ENCODE measurements at places on chromosomes 7 and 10. TPM values are rescaled to one million over a fixed set of nuclear protein-coding genes. Genes with fewer than 3 reads are reported as not detected.

DNA sequence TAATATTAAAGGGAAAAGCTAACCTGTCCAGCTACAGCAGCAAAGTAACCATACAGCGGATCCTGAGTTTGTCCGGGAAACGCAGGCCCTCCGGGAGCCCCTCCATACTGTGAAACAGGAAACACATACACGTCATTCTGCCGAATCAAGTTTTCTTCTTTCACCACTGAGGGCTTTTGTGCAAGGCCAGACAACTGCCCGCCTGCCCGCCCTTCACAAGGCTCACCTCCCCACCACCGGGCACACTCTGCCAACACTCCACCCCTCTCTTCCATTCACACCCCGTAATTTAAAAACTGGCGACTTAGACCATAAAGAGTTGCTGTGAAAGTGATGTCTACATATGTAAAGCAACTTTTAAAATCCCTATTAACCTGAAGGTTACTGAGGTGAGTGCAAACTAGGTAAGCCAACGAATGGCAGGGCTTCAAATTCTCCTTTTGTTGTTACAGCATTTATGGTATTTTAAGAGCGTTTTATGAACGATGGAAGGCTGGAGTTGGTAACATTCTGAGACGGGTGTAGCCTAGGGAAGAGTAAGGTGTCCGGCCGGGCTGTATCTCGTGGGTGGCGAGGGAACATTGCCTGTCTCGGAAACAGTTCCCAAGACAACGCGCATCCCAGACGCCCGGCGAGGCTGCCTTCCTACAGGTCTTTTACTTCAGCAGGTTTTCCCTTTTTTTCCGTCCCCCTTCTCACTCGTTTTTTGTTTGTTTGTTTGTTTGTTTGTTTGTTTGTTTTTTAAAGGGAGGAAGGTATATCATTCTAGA is 817 bp downstream of the SRI start:
- DNase-seq, result peak; percentile 77

GRCh38 chr7:7731732-7732131 is 13.3 kb upstream of the RPA3 start:
- no peak for DNase-seq

GRCh38 chr10:70232859-70233108 is 445 bp downstream of the PPA1 start:
- no peak for DNase-seq

Gene INMT
- 0.33 TPM for total RNA-seq

GRCh38 chr10:14873090-14873760 is 5.4 kb upstream of the SUV39H2 start:
- no peak for DNase-seq

Gene ABCB1
- total RNA-seq, result 11.1 TPM

GRCh38 chr7:68147614-68148238 is 1151.1 kb downstream of the TYW1 start:
- DNase-seq, result no peak

DNA sequence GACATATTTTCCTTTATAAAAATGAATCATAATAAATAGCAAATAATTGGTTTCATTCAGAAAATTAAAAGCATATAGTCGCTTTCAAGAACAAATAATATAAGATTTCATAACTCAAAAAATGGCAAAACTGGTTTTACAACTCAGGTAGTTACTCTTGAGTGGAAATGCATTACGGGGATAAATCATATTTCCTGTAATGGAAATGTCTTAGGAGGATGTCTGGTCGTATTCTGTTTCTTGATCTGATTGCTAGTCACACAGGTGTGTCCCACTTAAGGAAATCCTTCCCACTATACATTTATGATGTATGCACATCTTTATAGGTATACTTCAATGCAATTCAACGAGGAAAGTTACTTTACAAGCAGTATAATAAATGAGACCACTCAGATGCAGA is 20.7 kb downstream of the NRAP start:
- DNase-seq, result no peak

- no peak for DNase-seq
Measured at GRCh38 chr10:36492590-36493515, 632.5 kb upstream of the ANKRD30A start.

Gene CARD11
- 80.8 TPM for total RNA-seq

- DNase-seq, result no peak
Measured at GRCh38 chr10:7185367-7185690, 225.5 kb downstream of the SFMBT2 start.

- no peak for DNase-seq
Measured at GRCh38 chr7:1688542-1688941, 18.5 kb downstream of the ELFN1 start.

DNA sequence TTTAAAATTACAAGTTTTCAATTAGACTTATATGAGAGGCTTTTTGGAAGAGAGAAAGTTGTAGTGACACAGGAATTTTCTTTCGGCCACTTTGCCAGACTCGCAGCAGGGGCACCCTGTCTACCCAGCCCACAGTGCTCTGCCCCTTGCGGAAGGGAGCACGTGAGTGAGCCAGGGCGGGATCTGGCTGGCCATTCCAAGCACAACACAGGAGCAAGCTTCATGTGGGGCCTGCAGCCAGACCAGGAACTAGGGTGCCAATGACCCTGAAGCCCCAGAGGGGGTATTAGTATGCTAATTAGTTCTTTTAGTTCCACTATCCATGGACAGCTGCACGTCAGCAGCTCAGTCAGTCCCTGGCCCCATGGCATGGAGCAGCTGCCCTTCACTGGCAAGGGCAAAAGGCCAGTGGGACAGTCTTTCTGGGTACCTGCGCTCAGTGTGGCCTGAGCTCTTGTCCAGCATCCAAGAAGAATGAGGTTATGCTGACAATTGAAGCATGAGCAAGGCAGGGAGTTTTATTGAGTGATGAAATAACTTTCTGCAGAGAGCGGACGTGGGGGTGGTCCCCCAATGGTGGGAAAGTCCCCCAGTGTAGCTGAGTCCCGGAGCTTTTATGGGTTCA is 251.1 kb upstream of the CSTF2T start:
- no peak for DNase-seq

DNA sequence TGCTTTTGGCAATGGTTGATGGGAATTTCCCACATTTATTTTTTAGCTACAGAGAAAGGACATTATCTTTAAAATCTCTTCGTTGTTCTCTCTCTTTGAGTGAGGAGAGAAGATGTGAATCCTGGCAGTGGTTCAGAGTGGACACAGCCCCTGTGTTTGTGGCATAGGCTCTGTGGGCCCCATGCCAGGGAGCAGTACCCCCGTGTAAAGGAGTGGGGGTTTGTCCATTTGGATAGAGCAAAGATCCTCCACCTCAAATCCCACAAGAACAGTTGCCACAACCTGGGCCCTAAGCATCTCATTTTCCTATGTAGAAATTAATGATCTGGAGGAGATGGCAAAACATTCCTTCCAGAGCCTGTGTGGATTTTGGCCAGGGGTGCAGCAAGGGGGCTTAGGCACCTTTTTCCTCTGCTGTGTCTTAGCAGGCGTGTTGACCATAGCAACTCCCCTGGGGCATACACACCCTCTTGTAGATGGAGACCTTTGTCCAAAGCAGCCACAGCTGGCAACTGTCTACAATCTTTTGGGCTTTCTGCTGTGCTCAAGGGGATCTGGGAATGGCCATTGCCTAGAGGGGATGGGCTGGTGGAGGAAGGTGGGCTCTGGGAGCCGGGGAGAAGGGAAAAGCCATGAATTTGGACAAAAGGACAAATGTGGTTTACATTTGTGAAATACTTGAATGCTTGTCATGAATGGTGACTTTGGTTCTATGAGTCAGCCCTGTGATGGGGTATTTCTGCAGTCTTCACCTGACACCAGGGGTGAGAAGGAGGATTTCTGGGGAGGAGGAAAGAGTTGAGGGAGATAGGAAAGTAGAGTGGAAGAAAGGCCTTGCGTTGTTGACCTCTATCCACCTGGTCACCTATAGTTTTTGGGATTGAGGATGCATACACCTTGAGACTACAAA is 92.0 kb downstream of the TCF7L2 start:
- DNase-seq, result no peak

DNA sequence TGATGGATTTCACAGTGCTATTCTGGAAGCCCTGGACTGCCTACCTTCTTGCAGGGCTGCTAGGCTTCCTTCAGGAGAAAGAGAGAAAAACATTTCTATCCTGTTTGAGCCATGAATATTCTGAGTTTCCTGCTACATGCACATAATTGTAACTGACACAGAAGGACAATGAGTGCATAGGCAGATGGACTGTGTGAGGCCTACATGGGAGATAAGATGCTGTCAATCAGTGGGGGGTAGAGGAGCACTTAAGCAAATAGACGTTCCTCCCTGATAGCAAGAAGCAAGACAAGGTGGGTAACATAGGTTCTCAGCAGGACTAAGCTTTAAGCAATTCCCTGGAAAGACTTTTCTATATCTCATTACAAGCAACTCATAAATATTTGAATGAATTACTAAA is 11.6 kb downstream of the ALDH18A1 start:
- DNase-seq, result no peak

Gene SPDYE2B
- not detected for total RNA-seq

Gene GHRHR
- not detected for total RNA-seq

DNA sequence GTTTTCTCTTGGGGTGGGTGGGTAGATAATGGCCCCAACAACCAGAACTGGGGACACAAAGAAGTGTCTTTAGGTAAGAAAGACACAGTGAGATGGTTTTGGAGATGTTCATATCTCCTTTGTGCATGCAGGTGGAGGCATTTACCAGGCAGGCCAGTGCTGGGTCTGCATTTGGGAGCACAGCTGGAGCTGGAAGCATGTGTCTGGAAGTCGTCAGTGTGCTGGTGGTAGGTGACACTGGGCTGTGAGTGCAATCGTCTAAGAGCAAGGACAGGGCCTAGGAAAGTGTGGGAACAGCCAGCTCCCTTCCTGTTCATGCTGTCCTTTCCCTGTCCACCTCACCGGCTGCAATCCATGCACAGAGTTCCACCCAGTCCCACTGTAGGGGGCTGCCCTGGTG is 88.3 kb upstream of the ZNF32 start:
- no peak for DNase-seq

Gene CTAGE4
- 1.7 TPM for total RNA-seq

- peak; percentile 28 for DNase-seq
Measured at GRCh38 chr7:50681432-50682045, 101.2 kb downstream of the GRB10 start.

Gene PON3
- total RNA-seq, result not detected

- DNase-seq, result no peak
Measured at GRCh38 chr7:55778631-55779030, 83.9 kb downstream of the SEPTIN14 start.

- peak; percentile 81 for DNase-seq
Measured at GRCh38 chr10:71748671-71749191, 24.6 kb downstream of the VSIR start.

Gene GPC2
- 2.7 TPM for total RNA-seq

Gene SEM1
- 35.5 TPM for total RNA-seq

DNA sequence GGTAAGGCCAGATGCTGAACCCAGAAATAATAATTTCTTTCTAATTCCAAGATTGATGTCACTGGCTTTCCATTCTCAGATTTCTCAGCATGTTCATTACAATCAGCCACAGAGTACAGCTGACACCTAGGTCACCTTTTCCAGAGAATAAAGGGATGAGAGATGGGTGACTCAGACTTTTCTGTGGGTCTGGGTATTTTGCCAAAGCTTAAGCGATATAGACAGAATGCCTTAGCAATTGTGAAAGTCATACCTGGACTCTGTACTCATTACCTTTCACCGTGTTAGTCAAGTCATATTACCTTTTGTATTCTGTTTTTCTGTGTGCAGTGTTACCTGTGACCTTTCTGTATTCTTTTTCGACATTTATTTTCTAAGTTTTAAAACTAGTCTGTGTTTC is 10.6 kb upstream of the PRTFDC1 start:
- no peak for DNase-seq
